ENCODE measurements at places on chromosomes 6 and 20.

GRCh38 chr6:1287103-1287591, 24.8 kb upstream of the FOXQ1 start:
- DNase-seq, result no peak

GRCh38 chr6:123747515-123747914, 56.1 kb upstream of the NKAIN2 start:
- DNase-seq, result no peak

- no peak for DNase-seq
These were observed 56.8 kb downstream of the TMEM242 start for GRCh38 chr6:157266274-157267101.

DNA sequence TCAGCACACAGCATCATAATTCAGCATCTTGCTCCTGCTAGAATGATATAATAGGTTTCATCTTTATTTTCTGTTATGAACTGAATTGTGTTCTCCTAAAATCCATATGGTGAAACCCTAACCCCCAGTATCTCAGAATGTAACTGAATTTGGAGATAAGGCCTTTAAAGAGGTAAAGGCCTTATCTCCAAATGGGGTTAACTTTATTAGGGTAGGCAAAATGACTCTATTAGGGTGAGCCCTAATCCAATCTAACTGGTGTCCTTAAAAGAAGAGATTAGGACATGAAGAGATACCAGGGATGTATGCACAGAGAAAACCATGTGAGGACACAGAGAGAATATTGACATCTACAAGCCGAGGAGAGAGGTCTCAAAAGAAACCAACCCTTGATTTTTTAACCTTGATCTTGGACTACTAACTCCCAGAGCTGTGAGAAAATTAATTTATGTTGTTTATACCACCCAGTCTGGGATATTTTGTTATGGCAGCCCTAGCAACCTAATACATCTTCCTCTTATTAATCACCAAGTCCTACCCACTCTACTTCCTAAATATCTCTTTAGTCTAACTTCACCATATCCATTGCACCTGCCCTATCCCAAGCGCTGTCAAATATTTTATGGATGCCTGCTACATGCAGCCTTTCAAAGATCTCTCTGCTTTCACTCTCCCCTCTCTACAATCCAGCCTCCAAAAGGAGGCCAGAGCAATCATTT, 8.5 kb upstream of the MRS2 start:
- DNase-seq, result no peak

GRCh38 chr6:34810017-34810882, 18.4 kb downstream of the BLTP3A start:
- no peak for DNase-seq

- no peak for DNase-seq
These were observed 15.2 kb downstream of the CDH22 start for GRCh38 chr20:46293084-46293483.

- no peak for DNase-seq
These were observed 154.5 kb downstream of the MOXD1 start for GRCh38 chr6:132246632-132247270.

DNA sequence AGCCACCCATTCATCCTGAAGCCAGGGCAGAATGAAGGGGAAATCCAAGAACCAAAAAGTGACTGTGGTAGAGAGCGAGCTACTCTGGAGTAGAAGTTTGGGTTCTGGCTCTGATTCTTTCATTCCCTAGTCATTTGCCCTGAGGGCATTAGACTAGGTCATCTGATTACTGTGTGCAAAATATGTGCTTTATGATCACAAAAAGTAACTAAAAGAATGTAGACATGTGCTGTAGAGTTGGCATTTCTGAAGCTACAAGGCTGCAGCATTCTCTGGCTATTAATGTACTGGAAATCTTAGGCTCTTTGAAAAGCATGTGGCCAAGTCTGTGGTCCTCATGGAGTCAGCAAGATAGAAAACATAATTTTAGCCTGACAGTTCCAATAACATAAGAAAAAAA, 94.2 kb downstream of the TBC1D7 start:
- no peak for DNase-seq

DNA sequence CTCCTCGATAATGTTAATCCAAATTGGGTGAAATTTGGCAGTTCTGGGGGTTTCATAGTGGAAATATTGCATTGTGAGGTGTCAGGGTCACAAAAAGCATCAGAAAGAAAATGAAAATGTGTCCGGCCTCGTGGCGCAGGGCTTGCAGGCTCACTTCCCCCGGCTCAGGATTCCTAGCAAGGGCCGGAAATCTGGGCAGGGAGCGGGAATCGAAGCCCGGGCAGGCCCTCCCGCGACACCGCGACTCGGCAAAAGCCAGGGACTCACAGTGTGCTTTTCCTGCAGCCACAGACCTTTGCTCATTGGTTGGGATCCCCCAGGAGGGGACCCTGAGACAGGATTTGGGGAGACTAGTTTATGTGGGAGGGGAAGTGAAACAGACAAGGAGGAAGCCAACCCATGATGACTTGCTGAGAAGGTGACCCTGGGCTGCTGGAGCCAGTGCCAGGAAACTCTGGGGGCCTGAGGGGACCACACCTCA, 847 bp upstream of the CD93 start:
- no peak for DNase-seq

DNA sequence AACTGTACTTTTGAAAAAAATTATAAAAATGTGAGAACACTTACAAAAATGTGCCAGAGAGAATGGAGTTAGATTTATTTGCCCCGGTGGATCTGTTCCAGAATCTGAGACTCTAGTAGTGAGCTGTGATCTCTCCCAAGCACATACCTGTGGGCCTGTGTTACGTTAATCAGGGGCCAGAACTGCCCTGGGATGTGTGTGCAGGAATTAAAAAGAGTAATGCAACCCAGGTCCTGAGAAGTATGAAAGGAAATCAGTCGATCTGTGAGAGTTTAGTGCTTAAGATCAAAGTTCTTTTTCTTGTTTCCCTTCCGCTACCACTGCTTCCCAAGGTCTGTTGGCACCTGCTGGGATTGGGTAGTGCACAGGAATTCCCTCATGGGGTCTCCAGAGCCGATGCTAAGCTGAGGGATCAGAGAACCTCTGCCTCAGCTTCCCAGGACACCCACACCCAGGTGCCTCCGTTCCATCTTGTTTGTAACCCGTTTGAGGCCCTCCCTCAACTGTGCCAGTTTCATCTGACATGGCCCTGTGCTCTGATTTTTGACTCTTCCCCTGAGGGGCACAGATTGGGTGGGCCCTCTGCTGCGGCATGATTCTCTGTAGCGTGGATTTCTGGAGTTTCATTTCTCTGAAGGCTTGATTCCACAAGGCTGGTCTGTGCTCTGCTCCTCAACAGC, 87.7 kb downstream of the RREB1 start:
- no peak for DNase-seq

- DNase-seq, result no peak
These were observed 121.9 kb downstream of the INSM1 start for GRCh38 chr20:20489648-20490341.

DNA sequence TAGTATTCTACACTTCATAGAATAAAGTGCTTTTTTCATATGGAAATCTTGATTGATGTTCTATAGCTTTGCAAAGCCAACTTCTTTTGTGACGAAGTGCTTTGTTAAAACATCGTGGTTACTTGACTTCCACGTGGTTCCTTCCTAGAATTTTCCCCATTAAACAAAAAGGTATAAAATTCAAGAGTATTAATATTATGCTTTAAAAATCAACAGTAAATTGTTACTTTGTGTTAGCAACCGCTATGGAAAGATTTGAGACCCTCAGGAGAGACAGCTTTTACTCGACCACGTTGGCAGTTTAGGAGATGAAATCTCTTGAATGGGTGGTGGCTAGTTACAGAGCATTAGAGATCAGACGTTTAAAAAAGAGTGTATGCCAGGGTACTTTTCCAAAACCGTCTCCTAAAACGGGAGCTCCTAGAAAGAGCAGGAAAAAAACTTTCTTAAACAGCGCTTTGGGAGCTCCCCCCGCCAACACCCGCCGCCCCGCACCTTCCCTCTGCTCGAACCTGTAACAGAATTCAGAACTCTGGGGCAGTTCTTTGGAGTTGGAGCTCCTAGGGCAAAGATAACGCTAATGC, 920 bp downstream of the GJA1 start:
- no peak for DNase-seq

DNA sequence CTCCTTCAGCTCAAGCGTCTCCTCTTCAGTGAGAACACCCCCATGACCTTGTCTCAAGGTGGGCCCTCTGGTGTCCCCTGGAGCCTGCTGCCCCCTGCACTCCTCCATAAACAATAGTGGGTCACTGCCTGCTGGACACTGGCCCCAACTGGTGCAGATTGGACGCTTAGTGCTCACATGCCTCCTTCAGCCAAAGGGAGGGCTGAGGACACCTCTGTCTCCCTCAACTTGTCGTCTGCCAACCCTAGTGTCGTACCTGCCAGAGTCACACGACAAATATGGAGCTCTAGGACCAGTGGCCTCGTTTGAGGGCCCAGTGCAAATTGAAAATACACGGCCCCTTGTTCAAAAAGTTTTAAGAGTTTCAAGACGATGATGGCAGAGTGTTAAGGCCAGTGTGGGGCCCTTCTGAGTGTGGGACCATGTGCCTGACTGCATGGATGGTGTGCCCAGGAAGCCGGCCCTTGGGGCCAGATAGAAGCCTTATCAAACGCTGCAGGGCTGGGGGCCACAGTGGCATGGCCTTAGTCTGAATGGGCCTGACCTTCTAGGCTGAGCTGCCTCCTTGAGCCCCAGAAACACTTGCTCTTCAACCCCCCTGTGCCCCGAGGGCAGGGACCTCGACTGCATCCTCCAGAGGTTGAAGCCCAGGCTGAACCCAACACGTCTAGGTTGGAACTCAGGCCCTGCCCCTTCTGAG, 20.1 kb downstream of the APCDD1L start:
- DNase-seq, result no peak

DNA sequence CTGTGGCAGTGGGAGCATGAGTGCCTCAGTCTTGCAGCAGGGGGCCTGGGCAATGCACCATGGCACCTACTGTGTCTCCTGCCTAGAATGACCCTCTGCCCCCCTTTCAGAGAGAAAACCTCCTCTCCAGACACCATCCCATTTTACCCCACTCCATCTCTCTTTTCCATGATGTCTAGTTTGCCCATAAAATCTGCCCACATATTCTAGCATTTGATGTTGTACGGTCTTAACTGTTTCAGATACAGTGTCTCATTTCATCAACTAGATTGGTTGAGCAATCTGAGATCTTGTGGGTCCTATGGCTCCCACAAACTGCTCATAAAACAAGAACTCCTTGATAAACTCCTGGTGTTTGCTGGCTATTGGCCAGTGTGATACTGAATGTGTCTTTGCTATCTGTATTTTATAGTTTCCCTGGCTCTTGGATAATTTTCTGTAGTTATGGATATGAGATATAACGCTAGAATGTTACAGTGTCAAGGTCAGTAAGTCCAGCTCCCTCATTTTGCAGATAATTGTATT, 8.1 kb downstream of the PNPLA1 start:
- no peak for DNase-seq

Data from activated naive CD4-positive, alpha-beta T cell treated with anti-CD3 and anti-CD28 coated beads, Interleukin-2, amount 50 U/mL, for 16 hours (primary cell).